DMS79 treated with DMSO at 0.1 percent for 48 hours (cell line): ENCODE measurements at places on chromosomes 16 and 17.

GRCh38 chr16:19555938-19556771, 652 bp downstream of the VPS35L start:
- DNase-seq = peak; percentile 10

DNA sequence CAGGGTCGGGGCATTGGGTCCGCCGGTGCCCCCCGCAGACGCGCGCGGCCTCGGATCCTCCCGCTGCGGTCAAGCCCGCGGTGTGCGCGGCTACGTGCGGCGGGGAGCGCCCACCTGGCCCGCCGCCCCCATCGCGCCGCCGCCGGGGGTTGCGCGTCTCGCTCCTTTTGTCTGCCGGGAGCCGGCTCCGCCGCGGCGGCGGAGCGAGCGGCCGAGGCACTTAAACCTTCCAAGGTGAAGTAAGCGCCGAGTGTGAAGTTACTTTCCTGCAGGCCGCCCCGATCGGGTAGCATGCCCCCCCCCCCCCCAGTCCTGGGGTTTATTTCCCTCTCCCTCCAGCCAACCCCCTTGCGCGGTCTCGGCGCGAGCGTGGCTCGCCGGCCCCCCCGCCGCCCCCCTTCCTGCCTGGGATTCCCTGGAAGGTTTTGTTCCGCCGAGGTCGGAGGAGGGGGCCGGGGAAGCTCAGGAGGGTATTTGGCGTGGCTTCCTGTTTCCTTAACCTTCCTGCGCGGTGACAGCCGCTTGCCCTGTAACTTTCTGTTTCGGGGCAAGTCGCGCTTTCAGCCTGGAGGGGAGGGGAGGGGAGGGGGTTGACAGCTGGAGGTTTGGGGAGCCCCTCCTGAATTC, 56.6 kb upstream of the GSE1 start:
- DNase-seq = no peak

DNA sequence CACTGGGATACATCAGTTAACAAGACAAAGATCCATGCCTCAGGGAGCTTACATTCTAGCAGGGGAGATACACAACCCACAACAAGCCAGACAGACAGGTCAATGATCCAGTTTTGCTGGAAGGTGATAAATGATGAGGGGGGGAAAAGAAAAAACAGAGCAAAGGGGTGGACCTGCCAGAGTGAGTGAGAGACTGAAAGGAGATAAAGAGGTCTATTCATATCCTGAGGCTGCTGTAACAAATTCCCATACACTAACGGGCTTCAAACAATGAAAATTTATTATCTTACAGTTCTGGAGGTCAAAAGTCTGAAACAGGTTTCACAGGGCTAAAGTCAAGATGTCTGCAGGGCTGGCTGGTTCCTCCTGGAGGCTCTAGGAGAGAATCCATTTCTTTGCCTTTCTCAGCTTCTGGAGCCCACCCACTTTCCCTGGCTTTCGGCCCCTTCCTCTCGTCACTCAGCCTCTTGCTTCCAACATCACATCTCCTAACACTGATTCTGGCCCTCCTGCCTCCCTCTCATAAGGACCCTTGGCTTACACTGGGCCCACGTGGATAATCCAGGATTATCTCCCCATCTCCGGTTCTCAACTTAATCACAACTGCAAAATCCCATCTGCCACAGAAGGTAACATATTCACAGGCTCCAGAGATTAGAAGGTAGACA, 81.5 kb downstream of the GAS7 start:
- DNase-seq = no peak

DNA sequence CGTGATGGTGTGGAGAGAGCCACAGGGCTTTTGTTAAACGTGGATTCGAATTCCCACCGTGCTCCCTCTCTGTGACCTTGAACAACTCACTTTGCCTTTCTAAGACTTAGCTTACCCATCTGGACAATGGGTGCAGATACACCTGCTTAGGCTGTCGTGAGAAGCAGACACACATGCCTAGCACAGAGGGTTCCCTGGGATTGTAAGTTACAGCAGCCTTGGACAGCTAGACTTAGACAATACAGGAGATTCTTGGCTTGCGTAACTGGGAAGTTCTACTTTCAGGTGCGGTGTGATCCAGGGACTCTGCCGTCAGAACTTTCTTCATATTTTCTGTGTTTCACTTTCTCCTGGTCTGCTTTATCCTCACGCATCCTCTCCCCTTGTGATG, 127.0 kb downstream of the ABCC1 start:
- DNase-seq = no peak

DNA sequence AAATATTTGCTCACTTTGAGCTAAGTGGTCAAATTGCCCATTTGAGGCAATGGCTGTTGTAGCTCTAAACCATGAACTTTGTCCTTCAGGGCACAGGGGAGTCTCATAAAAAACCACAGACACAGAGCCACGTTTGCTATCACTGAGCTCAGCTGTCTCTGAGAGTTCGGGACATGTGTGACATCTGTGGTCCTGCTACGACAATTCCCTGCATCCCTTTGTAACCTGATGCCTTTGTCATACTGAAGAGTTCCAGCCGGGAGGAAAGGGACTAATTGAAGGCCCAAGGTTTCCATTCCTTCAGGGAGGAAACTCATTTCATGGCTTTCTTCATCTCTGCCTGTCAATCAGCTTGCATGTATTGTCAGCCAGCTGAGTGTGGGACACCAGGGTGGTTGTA, 599.4 kb upstream of the CDH5 start:
- no peak for DNase-seq

- DNase-seq = no peak
Observed at GRCh38 chr16:49513040-49513439, 139.4 kb downstream of the C16orf78 start.
